ENCODE measurements at places on chromosomes 3 and 15. TPM values are rescaled to one million over a fixed set of nuclear protein-coding genes. Genes with fewer than 3 reads are reported as not detected.

GRCh38 chr3:26827169-26827568 is 204.6 kb downstream of the LRRC3B start:
- no peak for DNase-seq

DNA sequence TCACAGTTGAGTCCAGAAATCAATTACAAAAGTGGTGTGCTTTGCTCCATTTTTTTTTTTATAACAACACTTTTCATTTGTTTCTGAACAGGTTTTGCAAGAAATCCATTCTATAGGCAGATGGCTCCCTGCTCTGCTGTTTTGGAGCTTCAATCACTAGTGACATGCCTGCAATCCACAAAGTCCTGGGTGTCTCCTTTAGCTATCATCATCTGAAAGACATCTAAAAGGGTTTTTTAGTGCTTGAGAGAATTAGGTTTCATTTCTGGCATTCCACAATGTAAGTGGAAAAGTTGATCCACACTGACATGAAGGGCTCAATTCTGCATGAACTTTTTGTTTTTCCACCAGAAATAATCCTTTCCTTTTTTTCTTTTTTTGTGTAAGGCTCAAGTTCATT is 24.0 kb upstream of the MEIS2 start:
- DNase-seq, result no peak

GRCh38 chr3:126522363-126522788 is 1.6 kb upstream of the CHST13 start:
- DNase-seq, result peak; percentile 25

GRCh38 chr15:101675796-101676582 is 23.8 kb upstream of the TM2D3 start:
- no peak for DNase-seq

DNA sequence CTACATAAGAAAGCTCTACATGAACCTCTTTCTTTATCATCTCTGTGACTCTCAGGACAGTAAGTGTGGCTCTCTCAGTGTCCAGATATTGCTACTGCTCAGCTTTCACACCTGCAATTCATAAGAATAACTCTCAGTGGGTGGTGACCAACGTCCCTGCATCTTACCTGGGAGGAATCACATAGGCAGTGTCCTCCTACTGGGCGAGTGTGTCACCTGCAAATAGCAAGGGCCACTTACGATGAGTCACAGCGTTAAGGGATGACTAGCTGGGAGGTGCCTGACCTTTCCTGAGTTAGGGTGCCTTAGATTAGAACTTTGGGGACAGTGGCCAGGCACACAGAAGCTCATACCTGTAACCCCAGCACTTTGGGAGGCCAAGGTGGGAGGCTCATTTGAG is 90.8 kb upstream of the C3orf80 start:
- DNase-seq, result no peak

DNA sequence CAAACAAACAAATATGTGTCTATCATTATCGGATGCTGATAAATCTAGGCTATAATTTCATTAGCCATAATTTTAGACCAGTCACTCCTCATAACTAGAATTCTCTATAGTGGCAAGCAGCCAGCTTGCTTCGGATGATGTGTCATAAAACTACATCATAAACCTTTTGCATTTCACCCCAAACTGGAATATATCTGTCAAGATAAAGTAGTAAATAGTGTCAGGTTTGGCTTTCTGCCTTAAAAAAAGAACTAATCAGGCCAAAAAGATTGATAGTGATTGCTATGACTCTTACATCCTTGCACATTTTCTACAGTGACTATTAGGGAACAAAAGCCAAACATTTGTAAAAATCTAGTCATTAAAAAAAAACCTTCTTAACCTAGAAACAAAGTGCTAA is 51.0 kb downstream of the DPPA2 start:
- no peak for DNase-seq

DNA sequence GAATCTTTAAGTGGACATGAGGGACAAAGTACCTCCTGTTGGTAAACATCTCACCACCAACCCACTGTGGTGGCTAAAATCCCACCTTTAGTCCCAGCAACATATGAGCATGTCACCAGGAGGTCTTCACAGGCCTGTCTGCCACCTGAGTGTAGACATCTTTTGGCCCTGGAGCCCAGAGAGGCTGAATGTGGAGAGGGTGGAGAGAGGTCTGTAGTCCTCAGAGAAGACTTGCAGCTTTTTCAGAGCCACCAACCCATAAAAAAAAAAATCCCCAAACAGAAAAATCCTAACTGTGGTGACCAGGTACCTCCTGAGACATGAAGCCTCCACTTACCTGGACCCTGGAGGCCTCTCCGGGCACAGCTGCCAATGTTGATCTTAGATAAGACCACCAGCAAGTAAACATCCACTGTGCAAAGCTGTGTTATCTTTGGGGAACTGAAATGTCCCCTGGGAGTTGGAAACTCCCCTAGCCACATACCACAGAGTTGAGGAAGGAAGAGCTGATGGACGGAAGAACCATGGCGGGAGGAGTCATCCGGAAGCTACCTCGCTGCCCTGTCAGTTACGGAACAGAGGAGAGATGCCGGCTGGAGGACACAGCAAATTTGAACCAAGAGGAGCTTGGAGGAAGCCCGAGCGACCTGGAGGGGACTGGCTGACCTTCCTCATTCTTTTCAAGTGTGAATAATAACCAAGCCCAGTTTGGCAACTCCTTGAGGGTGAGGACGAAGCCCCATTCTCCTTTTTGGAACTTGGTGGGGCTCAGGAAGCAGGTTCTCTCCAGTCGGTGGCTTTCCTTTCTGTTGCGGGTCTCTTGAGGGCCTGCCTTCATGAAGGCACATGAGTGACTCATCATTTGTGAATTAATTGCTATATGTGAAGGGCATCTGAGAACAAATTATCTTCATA is at the start of gene GHRL:
TSS of gene GHRL (minus strand) at position 443 of the 915 bp plus-strand sequence. CDS start 2,767 bp downstream, outside the sequence.
- no peak for DNase-seq

GRCh38 chr3:24679429-24679828 is 184.8 kb upstream of the THRB start:
- no peak for DNase-seq

DNA sequence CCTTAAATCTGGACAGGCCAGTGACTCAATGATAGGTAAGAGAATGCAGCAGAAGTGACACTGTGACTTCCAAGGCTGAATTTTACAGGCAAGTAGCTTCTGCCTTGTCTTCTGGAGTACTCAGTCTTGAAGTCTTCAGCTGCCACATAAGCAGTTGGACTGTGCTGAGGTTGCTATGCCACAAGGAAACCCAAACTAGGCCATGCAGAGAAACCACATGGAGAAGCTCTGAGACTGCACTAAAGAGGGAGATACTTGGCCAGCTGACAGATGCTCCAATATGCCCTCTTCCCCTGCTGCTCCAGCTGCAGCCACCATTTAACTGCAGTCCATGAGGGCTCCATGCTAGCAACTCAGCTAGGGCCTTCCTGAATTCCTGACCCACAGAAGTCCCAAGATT is 119.4 kb upstream of the GADL1 start:
- DNase-seq, result no peak

- no peak for DNase-seq
Measured at GRCh38 chr3:143475981-143476380, 356.4 kb downstream of the CHST2 start.

DNA sequence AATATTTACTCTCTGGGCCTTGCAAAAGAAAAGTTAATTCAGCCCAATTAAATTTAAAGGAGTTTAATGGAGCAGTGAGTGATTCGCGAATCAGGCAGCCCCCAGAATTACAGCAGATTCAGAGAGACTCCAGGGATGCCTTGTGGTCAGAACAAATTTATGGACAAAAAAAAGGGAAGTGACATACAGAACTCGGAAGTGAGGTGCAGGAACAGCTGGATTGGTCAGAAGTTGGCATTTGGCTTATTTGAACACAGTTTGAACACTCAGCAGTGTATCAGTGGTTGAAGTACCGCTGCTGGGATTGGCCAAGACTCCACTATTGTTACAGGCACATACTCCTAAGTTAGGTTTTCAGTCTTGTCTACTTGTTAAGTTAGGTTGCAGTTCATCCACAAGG is 145.0 kb upstream of the GAP43 start:
- no peak for DNase-seq

GRCh38 chr3:11717768-11718636 is 74.3 kb upstream of the VGLL4 start:
- no peak for DNase-seq

DNA sequence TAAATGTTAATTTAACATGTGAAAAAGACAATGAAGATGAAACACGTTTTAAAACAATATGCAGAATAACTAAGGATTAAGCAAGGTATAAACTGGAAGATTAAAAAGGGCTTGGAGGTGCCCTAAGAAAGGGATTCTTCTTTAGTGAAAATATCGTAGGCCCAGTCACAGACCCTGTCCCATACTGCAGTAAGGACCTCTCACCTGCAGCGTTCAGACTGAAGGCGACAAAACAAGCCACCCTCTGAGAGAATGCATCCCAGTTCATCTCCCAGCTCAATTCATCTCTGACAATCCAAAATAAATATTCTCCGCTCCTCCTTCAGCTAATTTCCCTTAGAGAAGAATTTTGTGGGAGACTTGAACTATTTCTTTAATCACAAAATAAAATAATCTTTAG is 102.3 kb upstream of the ARL6 start:
- DNase-seq, result no peak

GRCh38 chr15:80779658-80780415 is 667 bp downstream of the CEMIP start:
- DNase-seq, result no peak

GRCh38 chr3:159144891-159145290 is 343.0 kb downstream of the MFSD1 start:
- no peak for DNase-seq

DNA sequence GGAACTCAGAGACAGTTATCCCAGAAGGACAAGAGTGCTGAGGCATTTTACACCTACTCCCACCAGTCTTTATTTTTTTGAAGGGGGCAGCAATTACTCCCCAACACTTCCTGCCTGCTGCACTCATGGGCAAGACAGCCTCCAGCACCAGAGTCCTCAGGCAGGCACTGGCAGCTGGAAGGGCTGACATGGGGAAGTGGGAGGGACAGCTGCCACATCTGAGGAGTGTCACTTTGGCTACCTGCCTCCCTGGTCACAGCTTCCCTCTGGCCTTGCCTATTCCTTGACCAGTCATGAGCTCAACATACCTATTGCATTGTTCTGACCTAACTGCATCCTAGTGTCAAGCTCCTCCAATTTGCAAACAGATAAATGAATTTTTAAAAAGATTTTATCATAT is 10.2 kb upstream of the LACTB start:
- DNase-seq, result no peak

DNA sequence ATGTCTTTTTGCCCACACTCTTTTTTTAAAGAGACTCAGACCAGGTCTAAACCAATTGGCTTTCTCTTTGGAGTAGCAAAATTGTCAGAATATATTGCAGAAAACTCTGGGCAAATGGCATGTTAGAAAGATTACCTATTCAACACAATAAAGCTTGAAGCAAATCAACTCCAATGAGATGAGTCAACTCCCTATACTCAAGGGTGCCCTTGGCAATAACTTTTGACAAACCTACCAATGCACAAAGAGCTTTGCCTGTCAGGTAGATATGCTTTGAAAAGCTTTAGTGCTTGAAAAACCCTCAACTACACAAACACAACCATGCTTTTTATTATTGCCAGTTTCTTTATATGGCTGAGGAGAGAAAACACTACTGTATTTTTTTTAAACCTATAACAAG is 137.7 kb upstream of the GRM7 start:
- no peak for DNase-seq

- no peak for DNase-seq
Measured at GRCh38 chr15:45136378-45136764, 6.6 kb downstream of the DUOX1 start.

The NEK4 gene
- 22.9 TPM for total RNA-seq

The CMC1 gene
- total RNA-seq, result 15.9 TPM

The GRM2 gene
- 0.21 TPM for total RNA-seq

The CASR gene
- total RNA-seq, result not detected

The WDR76 gene
- total RNA-seq, result 40.0 TPM

The CYP8B1 gene
- total RNA-seq, result 0.08 TPM

The CHRFAM7A gene
- total RNA-seq, result 11.5 TPM

The ZMYND10 gene
- 3.6 TPM for total RNA-seq

The GPR149 gene
- total RNA-seq, result not detected

The CCR8 gene
- total RNA-seq, result not detected

The FOXB1 gene
- total RNA-seq, result 0.64 TPM

The ADGRG7 gene
- total RNA-seq, result not detected

The SLC51B gene
- 0.51 TPM for total RNA-seq

The AADAC gene
- total RNA-seq, result 0.26 TPM

The DLEC1 gene
- not detected for total RNA-seq
